Epithelial cell of esophagus (primary cell): ENCODE measurements at places on chromosomes 6 and 20.
A peak's percentile ranks its signal among the peaks of the same experiment; 100 is the strongest.

- DNase-seq: peak; percentile 94
Measured at GRCh38 chr6:150813993-150814359, 51.5 kb upstream of the MTHFD1L start.

GRCh38 chr20:35290186-35290886 is 1.9 kb downstream of the FAM83C start:
- DNase-seq: no peak

- no peak for DNase-seq
Measured at GRCh38 chr6:96016334-96017069, 728 bp downstream of the FUT9 start.

DNA sequence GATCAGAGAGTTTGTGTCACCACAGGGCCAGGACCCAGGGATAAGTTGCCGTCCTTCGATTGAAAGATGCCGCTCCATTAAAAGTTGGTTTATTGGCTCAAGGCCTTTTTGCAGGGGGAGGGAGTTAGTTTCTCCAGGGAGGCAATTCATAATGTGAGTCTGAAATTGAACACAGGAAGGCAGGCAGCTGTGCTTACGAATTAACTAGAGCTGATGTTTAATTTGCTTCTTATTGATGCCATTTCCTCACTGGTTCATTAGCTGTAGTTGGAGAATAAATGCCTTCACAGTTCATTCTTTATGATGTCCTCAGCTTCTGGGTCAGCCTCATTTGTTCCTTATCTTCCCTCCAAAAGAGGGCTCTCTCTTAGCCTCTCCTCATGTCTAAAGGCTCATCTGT is 113.2 kb upstream of the PTPRT start:
- no peak for DNase-seq

DNA sequence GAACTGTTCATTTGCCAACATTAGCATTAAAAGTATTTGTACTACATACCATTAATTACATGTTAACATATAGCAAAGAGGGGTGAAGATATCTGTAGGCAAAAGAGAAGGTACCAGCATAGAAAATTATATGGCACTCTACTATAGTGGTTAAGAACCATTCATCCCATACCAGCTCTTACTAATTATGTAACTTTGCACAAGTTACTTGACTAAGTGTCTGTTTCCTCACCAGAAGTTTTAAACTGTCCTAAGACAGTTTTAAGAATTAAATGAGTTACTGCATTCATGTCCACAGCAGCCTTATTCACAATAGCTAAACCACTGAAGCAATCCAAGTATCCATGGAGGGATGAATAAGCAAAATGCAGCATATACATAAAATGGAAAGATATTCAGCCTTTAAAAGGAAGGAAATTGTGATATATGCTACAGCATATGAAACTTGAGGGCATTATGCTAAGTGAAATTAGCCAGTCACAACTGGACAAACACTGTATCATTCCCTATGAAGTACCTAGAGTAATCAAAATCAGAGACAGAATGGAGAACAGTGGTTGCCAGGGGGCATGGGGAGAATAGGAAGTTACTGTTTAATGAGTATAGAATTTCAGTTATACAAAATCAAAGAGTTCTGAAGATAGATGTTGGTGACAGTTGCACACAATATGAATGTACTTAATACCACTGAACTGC is 98.9 kb downstream of the RNGTT start:
- no peak for DNase-seq

- DNase-seq: no peak
Measured at GRCh38 chr20:8940326-8940725, 128.6 kb upstream of the PLCB4 start.

GRCh38 chr6:169239181-169239580 is 14.5 kb downstream of the THBS2 start:
- DNase-seq: no peak

DNA sequence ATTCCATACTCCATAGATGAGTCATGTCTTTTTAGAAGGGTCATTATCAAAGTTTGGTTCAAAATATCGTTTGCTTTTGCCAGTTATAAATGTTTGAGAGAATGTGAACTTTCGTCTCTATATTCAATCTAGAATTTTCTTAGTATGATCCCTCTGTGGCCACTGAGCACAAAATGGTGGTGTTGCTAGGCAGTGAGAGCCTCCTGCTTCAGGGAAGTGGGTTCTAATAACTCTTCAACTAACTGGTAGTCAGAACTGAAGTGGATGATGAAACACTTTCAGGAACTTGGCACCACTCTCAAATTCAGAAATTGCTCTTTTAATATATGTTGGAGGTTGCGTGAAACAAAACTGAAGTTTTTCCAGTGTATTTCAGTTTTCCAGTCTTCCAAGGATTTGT is 125.0 kb upstream of the DOK5 start:
- no peak for DNase-seq
